Urothelium cell line (cell line): ENCODE measurements at places on chromosomes 2 and 18.

- DNase-seq, result no peak
Observed at GRCh38 chr2:143823296-143823695, 694.1 kb downstream of the ARHGAP15 start.

- peak; percentile 69 for DNase-seq
Observed at GRCh38 chr2:85998071-85998991, 107.4 kb downstream of the POLR1A start.

- DNase-seq, result no peak
Observed at GRCh38 chr2:175431101-175431946, 249.8 kb upstream of the ATP5MC3 start.

DNA sequence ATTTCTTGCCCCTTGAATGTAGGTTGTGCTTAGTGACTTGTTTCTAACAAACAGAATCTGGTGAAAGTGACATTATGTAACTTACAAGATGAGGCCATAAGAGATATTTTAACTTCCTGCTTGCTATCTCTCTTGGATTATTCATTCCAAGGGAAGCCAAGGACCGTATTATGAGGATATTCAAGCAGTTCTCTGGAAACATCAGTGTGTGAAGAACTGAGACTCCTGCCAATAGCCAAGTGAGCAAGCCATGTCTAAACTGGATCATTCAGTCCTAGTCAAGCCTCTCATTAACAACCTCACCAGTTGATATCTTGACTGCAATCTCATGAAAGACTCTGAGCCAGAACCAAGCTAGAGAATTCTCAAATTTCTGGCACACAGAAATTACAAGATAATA is 765.1 kb upstream of the SLC8A1 start:
- DNase-seq, result no peak

- no peak for DNase-seq
Observed at GRCh38 chr2:158142568-158143332, 41.1 kb downstream of the UPP2 start.

GRCh38 chr2:18118703-18119102 is 240.2 kb downstream of the KCNS3 start:
- no peak for DNase-seq
